ENCODE measurements at places on chromosomes 7 and 10. TPM values are rescaled to one million over a fixed set of nuclear protein-coding genes. Genes with fewer than 3 reads are reported as not detected.

OR2A1 gene
- 0.51 TPM for polyA plus RNA-seq

LRRC18 gene
- not detected for polyA plus RNA-seq

LEP gene
- polyA plus RNA-seq = 0.27 TPM

EVX1 gene
- 0.12 TPM for polyA plus RNA-seq

MMD2 gene
- polyA plus RNA-seq = not detected

LIPM gene
- not detected for polyA plus RNA-seq

AZGP1 gene
- 68.7 TPM for polyA plus RNA-seq

CDNF gene
- 4.0 TPM for polyA plus RNA-seq

ADRB1 gene
- polyA plus RNA-seq = not detected

ZNF273 gene
- 7.8 TPM for polyA plus RNA-seq

PLCE1 gene
- polyA plus RNA-seq = 43.1 TPM

NPC1L1 gene
- 4.0 TPM for polyA plus RNA-seq

DMBT1 gene
- polyA plus RNA-seq = 0.10 TPM

GHRHR gene
- 0.35 TPM for polyA plus RNA-seq

UCMA gene
- not detected for polyA plus RNA-seq

TRIM50 gene
- 0.33 TPM for polyA plus RNA-seq

GPR85 gene
- 0.81 TPM for polyA plus RNA-seq

PDE1C gene
- polyA plus RNA-seq = 4.4 TPM

APBB1IP gene
- 1.3 TPM for polyA plus RNA-seq

CYP2E1 gene
- polyA plus RNA-seq = 2.4 TPM

WNT2 gene
- polyA plus RNA-seq = 0.42 TPM

FGFBP3 gene
- 3.6 TPM for polyA plus RNA-seq

PURB gene
- polyA plus RNA-seq = 34.6 TPM

AKR1B15 gene
- polyA plus RNA-seq = not detected

TMEM72 gene
- 84.7 TPM for polyA plus RNA-seq

SPDYE5 gene
- polyA plus RNA-seq = 7.7 TPM

OR2A12 gene
- 0.05 TPM for polyA plus RNA-seq

STOX1 gene
- polyA plus RNA-seq = 10.0 TPM

RBM20 gene
- 8.3 TPM for polyA plus RNA-seq

HERPUD2 gene
- 35.2 TPM for polyA plus RNA-seq

GDF10 gene
- 1.7 TPM for polyA plus RNA-seq

LRIT1 gene
- polyA plus RNA-seq = not detected

TMEM225B gene
- polyA plus RNA-seq = 1.4 TPM

TMUB1 gene
- 45.2 TPM for polyA plus RNA-seq

KCND2 gene
- polyA plus RNA-seq = 2.0 TPM
